ENCODE measurements at places on chromosomes 12 and 14.

- no peak for DNase-seq
These were observed 96.3 kb upstream of the NAV3 start for GRCh38 chr12:77734214-77734883.

DNA sequence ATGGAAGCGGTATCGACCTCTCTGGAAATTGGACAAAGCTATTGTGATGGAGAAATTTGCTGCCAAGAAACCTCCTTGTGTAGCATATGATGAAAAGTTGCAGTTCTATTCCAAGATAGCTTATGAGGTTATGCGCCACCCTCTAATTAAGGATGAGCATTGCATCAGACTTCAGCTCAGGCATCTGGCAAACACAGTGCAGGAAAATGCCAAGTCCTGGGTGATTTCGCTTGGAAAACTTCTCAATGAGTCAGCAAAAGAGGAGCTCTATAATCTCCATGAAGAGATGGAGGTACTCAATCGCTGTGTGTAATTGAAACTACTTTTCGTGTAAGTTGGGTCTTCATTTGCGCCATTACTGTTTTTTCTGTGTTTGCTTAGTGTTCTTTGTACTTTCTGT is 51.2 kb downstream of the DNAH10 start:
- DNase-seq, result no peak

DNA sequence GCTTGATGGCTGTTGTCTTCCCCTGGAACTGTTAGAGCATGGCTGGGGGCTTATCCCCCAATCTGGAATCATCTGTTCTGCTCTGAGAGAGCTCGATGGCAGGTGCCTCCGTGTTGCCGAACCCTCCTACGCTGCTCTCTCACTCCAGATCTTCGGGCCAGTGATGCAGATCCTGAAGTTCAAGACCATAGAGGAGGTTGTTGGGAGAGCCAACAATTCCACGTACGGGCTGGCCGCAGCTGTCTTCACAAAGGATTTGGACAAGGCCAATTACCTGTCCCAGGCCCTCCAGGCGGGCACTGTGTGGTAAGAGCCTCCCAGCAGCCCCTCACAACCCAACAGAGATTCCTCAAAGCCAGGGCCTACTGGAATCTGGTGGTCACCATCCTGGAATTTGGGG is 33.0 kb downstream of the ALDH2 start:
- no peak for DNase-seq

GRCh38 chr14:65424531-65424930 is 12.0 kb downstream of the FUT8 start:
- DNase-seq, result no peak

DNA sequence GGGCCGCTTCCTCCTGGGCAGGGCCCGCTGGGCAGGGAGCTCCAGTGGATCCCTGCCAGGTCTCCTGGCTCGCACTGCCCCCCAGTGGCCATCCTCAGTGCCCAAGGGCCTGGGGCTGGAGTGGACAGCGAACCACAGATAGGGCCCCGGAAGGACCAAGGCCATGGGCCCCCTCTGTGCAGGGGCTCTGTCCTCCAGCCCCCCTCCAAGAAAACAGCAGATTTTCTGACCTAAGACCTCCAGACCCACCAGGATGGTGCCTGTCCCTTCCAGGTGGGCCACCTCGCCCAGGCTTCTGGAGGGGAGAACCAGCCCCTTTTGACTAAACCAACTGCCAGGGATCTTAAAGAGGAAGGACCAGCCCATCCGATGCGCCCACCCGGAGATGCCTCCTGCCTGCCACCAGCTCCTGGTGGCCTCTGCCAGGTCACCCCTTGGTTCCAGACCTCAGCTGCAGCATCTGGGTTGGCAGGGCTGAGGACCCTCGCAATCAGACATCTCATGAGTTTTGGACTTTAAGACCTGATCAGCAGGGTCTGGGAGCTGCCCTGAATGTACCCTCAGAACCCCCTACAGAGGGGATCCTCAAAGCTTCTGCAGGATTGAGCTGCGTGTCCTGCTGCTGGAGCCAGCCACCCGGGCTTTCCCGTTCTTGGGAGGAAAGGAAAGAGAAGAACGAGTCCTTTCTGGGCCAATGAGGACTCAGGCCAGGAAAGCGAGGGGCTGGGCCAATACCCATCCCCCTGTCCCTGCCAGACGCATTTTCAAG is 325.8 kb upstream of the DIO3 start:
- peak; percentile 74 for DNase-seq

- no peak for DNase-seq
These were observed 127.8 kb downstream of the SLC38A4 start for GRCh38 chr12:46698003-46698402.

DNA sequence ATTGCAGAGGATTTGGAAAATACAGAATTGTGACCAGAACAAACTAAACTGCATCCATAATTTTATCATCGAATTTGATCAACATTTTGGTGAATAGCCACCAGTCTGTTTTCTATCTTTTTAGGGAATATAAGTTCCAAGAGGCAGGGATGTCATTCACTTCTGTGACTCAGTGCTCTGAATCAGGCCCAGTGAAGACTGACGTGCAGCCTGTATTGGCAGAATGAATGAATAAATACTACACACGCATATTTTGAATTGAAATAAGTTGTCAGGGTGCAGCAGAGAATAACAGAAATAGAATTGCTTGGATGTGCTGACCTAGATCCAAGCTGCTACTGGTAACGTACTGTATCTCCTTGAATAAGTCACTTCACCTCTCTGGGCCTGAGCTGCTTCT is 1.3 kb upstream of the EMP1 start:
- no peak for DNase-seq

DNA sequence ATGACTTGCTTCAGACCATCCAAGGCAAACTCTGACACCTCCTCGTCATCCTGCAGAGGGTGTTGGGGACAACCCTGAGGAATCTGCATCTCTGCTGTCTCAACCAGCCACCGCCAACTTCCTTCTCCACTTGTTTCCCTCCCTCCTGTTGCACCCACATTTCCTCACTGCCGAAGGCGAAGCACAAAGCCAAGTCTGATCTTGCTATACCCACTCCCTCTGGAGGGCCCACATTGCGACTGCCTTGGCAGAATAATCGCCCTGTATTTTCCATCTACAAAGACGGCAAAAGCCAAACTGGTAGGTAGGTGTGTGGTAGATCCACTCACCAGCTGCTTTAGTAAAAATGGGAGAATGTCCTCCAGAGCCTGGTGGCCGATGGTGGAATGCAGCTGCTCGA is 21.8 kb upstream of the RAB35 start:
- DNase-seq, result no peak

- no peak for DNase-seq
These were observed 126.5 kb downstream of the NCOR2 start for GRCh38 chr12:124440841-124441381.

DNA sequence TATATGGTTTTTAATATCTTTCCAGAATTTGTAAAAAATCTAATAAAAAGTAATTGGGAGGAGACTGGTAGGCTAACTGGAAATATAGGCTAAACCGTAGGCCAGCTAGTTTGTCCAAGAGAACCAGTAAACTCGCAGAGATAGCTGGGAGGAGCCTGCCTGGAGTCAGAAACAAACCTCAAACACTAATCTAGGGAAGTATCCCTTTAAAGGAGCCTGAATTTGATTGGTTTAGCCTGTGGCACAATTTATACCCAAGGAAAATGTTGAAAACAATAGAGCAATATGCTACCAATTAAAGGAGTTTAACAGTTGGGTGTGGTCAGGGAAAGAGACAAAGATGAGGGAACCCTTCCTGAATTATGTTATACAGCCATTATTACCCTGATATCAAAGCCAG is 109.6 kb downstream of the EML5 start:
- no peak for DNase-seq

DNA sequence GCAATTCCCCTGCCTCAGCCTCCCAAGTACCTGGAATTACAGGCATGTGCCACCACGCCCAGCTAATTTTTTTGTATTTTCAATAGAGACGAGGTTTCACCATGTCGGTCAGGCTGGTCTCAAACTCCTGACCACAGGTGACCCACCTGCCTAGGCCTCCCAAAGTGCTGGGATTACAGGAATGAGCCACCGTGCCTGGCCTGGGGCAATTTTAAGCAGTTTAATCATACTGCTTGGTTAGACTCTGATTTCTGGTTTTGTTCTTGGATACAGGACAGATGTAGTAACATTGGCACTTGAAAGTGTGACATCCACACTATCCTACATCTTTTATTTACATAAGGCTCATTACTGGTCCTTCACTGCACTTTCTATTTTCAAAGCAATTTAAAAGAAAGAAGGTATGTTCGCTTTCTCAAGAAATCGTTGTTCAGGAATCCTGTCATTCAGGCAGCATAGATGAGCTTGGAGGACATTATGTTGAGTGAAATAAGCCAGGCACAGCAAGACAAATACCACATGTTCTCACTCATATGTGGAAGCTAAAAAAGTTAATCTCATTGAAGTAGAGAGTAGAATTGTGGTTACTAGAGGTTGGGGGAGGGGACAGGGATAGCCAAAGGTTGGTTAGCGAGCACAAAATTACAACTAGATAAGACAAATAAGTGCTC is 4.0 kb upstream of the NUAK1 start:
- DNase-seq, result peak; percentile 21

DNA sequence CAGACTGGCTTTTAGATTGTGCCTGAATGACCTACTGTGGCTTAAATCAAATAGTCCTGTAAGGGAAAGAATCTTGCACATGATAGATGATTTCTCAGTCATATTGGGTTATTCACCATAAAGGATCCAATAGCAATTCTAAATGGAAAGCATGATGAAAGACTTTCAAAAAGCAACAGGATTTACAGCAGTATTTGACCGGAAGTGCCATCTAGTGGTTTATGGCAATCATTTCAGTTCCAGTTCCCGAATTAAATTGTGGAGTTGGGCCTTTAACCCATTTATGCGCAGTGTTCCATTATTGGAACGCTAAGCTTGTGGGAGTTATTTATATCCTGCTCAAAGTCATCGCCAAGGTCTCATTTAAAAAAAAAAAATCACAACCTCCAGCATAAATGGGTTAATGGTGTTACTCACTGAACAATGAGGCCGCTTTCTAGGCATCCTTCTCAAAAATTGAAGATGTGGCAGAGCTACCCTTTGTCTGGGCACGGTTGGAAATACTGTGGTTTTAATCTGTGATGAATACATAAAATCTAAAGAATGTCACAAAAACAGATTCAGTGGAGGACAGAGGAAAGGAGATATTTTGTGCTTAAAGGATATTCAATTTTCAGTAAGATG is 60.8 kb upstream of the REP15 start:
- no peak for DNase-seq

DNA sequence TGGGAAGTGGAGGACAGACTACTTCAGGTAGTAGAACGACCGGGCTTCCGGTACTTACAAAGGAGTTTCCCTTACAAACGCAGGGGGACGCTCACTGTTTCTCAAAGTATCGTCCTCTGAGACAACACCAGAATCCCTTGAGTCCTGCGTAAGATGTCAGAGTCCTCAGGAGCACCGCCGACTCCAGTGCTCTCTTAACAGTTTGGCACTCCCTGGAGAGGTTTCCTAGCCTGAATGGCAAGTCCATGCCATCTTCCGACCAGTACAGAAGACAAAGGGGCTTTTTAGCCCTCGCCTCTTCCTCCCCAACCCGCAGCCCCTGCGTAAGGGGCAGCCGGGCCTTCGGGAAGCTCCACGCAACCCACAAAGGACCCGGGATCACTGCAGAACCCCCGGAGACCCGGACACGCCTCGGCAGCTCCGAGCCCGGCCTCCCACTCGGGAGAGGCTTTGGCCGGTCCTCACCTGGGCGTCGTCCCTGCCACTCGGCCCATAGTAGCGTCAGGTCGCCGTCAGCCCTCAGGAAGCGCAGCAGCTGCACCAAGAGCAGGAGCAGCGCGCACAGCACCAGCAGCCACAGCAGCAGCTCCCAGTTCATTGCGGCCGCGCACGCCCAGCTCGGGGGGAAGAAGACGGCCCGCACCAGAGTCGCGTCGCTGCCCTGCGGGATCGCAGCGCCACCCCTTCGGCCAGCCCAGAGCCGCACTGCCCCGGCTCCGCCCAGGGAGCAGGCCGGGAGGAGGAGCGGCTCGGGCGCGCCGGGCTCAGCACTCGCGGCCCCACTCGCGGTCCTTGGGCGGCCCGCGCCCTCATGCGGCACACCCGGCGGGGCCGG is at the start of gene DHRS7:
DHRS7 (minus strand) TSS at position 687 of the 835 bp plus-strand sequence; CDS start at position 598, 89 bp downstream.
- DNase-seq, result peak; percentile 89
